CD14-positive monocyte (primary cell): ENCODE measurements at places on chromosomes 11 and 22. TPM values are rescaled to one million over a fixed set of nuclear protein-coding genes. Genes with fewer than 3 reads are reported as not detected.
A peak's percentile ranks its signal among the peaks of the same experiment; 100 is the strongest.

The TSSK2 gene
- polyA plus RNA-seq: 0.04 TPM in 1 of 2 replicates, not detected in the other

The MISFA gene
- not detected for polyA plus RNA-seq

The IL10RA gene
- 152 TPM for polyA plus RNA-seq

The HSPB2 gene
- not detected for polyA plus RNA-seq

The FAM180B gene
- polyA plus RNA-seq: 0.09 and 0.13 TPM in 2 replicates

The KREMEN1 gene
- 0.45 and 0.47 TPM in 2 replicates for polyA plus RNA-seq

The RAB39A gene
- polyA plus RNA-seq: 3.9 TPM

- peak; percentile 82 for DNase-seq
These were observed 13.9 kb downstream of the OTUB1 start for GRCh38 chr11:64000026-64000739.

- DNase-seq: no peak
These were observed 32.2 kb downstream of the ARRB1 start for GRCh38 chr11:75319035-75319877.

DNA sequence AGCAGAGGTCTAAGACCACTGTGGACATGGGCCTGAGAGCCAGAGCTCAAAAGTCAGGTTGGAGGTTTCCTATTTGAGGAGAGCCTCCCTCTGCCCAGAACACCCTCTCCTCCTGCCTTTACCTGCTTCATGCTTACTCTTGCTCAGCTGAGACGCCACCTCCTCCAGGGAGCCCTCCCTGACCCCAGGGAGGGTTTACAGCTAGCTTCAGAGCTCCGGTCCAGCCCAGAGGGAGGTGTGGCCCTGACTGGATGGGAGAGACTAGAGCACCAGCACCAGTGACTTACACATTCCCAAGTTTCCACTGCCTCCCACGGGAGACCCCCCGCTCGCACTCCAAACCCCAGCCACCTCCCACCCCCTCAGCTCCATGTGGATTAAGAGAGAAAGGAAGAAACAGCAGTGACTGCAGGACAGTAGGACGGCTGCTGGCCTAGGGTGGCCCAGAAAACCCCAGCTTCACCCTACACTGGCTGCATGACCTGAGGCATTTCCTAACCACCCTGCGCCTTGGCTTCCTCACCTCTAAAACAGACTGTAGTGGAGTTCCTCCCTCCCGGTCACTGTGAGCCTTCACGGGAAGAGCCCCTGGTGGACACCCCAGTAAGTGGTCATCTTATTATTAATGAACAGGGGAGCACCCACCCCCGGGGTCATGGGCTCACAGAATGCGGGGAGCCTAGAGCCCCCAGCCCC lies 24.5 kb upstream of the PDGFB start:
- DNase-seq: peak; percentile 57

DNA sequence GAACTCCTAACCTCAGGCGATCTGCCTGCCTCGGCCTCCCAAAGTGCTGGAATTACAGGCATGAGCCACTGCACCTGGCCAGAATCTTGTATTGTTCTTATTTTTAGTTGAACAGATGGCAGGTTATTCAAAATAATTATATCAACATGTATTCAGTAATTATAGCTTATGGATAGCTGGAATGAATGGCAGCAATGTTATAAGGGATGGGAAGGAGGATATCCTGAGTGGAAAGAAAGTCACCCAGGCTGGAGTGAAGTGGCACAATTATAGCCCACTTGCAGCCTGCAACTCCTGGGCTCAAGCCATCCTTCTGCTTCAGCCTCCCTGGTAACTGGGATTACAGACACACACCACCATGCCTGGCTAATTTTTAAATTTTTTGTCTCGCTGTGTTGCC lies 88.1 kb downstream of the MED15 start:
- DNase-seq: no peak

DNA sequence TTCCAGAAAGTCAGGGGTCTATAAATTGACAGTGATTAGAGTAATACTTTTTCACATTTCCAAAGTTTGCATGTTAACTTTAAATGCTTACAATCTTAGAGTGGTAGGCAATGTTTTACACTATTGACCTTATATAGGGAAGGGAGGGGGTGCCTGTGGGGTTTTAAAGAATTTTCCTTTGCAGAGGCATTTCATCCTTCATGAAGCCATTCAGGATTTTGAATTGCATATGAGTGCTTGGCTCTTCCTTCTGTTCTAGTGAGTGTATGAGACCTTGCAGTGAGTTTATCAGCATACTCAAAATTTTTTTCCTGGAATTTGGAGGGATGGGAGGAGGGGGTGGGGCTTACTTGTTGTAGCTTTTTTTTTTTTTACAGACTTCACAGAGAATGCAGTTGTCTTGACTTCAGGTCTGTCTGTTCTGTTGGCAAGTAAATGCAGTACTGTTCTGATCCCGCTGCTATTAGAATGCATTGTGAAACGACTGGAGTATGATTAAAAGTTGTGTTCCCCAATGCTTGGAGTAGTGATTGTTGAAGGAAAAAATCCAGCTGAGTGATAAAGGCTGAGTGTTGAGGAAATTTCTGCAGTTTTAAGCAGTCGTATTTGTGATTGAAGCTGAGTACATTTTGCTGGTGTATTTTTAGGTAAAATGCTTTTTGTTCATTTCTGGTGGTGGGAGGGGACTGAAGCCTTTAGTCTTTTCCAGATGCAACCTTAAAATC lies 5.3 kb downstream of the MALAT1 start:
- no peak for DNase-seq

- DNase-seq: no peak
These were observed 73.0 kb downstream of the C2CD3 start for GRCh38 chr11:74097686-74098237.

DNA sequence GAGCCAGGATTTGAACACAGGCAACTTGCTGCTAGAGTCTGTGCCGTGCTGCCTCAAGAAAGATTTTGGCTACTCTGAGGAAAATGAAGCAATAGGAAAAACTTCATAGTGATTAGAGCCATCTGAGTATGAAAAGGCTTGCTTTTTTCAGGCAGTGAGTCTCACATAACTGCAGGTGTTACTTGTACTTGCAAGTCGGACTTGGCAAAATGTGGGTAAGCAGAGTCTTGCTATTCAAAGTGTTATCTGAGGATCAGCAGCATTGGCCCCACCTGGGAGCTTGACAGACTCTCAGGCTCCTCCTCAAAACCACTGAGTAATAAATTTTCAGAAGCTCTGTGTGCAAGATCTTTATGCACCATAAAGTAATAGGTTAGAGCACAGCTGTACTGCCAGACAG lies 18.1 kb downstream of the RNF141 start:
- no peak for DNase-seq

- DNase-seq: no peak
These were observed 71.3 kb upstream of the SLN start for GRCh38 chr11:107783121-107783520.

DNA sequence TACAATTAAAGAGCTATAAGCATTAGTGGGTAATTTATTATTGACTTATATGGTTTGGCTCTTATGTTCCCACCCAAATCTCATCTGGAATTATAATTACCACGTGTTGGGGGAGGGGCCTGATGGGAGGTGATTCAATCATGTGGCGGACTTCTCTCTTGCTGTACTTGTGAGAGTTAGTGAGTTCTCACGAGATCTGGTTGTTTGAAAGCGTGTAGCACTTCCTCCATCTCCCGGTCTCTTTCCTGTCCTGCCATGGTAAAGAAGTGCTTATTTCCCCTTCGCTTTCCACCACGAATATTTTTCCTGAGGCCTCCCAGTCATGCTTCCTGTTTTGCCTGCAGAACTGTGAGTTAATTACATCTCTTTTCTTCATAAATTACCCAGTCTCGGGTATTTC lies 28.1 kb upstream of the CHORDC1 start:
- peak; percentile 36 for DNase-seq

DNA sequence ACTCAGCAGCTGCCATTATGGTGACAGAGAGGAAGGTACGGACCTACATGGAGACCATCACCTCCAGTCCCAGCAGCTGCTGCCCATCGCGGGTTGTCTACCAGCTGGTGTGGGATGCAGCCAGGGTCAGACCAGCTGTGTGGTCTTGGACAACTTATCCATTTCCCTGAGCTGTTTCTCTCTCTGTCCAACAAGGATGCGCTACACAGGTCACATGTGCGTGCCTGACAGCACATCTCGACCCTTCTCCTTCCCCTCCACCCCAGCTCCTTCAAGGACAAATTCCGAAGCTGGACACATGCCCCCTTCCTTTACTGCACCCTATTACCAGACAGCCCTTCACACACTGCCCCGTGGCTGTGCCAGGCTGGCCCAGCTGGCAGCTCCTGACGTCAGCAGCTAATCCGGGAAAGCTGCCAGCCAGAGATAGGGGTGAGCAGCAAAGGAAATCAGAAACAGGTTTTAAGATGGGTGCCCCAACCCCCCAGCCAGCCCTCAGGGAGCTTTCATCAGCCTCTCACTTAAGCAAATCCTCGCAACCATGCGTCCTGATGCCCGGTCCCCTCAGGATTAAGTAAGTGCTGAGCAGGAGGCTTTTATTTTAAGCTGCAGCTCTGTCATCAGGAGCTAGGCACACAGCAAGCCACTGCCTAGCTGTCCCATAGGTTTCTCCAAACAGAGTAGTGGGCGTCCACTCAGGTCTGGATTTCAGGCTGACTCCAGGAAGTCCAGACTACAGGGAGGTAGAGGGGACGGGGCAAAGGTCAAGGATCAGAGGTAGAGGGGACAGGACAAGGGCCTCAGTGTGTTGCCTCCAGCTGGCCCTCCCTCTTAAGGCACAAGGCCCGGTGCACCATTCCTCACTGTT lies 20.3 kb downstream of the TEF start:
- no peak for DNase-seq

- DNase-seq: no peak
These were observed 17.4 kb downstream of the KCTD21 start for GRCh38 chr11:78170874-78171549.

GRCh38 chr11:911031-911889 lies 650 bp upstream of the CHID1 start:
- DNase-seq: peak; percentile 17

DNA sequence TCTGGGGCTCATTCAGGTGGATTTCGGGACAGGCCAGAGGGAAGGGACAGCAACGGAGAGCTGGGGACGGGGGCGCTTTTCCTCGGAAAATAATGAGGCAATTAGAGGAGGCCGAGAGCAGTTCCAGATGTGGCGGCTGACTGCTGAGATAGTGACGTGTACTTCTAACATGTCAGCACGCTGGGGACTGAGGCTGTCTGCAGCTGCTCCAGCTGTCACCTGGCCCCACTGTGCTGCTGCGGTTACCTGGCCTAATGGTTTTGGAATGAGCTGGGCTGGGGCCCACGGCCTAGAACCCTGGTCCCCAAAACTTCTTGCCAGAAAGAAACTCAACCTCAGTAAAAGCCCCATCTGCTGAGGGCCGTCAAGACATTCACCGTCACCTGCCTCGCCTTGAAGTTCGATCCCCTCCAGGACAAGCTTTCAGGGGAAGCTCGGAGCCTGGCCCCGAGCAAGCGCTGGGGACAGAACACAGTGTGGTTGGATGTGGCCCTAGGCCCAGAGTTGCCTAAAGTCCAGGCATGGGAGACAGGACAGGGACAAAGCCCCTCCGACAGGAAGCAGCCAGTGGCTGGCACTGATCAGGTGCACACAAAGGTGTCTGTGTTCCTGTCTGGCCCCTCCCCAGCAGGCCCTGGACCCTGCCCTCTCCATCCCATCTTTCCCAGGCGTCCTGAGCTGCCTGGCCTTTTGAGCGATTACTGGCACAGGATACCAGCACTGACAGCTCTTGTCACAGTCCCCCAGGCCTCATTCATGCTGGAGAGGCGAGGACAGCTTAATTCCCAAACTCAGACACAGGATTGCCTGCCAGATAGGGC lies 22.1 kb downstream of the RPUSD4 start:
- DNase-seq: no peak

- no peak for DNase-seq
These were observed 10.0 kb downstream of the IL2RB start for GRCh38 chr22:37139762-37140161.

DNA sequence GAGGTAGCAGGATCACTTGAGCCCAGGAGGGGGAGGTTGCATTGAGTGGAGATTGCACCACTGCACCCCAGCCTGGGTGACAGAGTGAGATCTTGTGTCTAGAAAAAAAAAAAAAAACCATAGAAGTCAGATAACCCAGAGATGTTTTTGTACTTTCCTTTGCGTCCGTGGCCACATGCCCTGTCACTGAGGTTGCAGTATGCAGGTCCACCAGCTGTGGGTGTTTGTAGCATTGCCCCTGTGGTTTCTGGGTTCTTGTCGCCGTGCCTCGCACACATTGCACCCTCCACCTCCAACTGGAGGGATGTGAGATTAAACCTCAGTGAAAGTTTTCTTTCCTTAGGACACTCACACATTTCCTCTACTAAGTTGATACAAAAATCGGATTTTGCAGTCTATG lies 70.3 kb downstream of the TNRC6B start:
- DNase-seq: no peak

DNA sequence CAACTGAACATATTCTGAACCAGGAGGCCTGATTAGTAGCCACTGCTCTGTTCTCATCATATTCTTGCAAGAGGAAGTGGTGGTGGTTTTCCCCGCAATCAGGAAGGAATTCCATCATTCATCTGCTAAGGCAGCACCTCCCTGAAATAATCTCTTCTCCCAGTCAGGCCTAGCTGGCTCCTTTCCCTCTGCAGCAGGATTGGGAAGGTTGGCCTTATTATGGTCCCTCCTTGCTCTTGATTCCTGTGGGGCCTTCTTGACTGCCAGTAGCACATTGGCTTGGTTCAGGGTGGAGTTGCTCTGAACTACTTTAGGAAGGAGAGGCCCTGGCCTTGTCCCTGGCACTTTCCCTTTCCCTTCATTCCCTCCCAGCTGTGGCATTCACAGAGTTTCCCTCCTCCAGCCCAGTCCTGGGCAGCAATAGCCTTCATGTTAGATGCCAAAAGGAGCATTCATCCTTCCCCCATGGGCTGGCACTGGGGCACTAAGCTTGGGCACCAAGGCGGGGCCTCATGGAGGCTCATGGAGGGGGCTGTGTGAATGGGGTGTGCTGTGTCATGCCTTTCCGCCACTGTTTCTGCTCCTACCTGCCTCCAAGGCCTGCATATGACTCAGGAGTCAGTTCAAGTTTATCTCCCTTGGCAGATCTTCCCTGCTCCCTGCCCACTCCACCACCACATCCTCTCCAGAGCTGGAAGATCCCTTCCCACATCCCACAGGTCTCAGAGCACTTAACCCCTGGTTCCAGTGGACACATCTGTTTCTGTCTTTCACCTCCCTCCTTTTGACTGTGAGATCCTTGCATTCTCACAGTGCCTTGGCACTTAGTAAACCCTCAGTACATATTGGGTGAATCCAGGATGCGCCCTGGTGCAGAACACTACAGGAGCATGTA lies 27.6 kb upstream of the CD44 start:
- DNase-seq: peak; percentile 33
